ENCODE measurements at places on chromosomes 5 and 9.

GRCh38 chr9:133635533-133636531, at the start of gene DBH:
Gene DBH (plus strand): TSS chr9:133636363. CDS start chr9:133636372, 9 bp downstream.
- no peak for DNase-seq

- DNase-seq, result no peak
Observed at GRCh38 chr5:148791696-148792095, 34.7 kb upstream of the ADRB2 start.

- no peak for DNase-seq
Observed at GRCh38 chr5:76196886-76197489, 113.8 kb downstream of the SV2C start.

DNA sequence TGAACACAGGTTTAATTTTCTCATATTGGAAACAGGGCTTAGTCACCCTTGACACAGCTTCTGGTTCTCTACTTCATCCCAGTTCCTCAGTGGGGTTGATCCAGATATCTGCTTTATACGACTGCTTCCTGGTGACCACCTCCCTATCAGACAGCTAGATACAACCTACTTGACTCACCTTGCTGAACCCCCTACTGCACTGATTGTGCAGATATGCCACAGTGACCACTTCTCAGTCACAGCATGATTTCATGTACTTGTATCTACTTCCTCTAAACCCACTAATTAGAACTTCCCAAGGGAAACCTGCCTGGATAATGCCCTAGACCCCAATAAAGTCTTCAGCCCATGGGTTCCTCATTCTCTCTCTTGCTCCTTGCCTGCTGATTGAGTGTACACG, 18.4 kb upstream of the RFK start:
- no peak for DNase-seq

- DNase-seq, result no peak
Observed at GRCh38 chr5:29230591-29230990, 1962.9 kb upstream of the CDH6 start.

GRCh38 chr9:79686381-79687130, 114.8 kb downstream of the TLE4 start:
- no peak for DNase-seq

DNA sequence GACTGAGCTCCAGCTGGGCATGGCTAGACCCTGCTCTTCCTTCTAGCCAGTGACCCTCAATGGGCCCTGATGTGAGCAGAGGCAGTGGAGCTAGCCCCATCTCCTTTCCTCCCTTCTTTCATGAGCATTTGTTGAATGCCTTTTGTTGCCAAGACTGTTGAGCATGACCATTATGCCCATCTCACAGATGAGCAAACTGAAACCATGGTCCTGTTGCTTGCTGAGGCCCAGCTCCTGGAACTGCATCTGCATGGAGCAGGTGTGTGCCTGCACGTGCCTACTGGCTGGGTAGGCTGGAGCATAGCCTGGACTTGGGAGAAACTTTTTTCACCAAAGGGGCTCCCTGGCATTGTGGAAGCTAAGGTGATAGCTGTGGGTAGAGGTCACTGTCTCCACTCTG, 3.0 kb upstream of the WNK2 start:
- no peak for DNase-seq

DNA sequence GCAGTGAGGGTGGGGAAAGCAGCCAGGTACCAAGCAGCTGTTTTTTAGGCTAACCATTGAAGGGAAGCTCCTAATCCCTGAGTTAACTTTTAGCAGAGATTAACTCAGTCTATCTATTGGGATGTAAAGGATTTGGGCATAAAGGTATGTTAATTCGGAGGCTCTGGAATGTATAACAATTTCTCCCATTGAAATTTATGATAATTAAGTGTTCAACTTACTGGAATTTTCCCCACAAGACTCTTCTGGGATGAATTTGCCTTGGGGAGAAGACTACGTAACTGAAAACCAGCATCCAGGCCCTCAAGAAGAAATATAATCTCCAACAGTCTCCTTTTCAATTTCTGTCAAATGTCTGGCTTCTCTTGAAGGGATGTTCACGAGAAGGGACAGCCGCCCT, 23.6 kb downstream of the ZFP62 start:
- no peak for DNase-seq

DNA sequence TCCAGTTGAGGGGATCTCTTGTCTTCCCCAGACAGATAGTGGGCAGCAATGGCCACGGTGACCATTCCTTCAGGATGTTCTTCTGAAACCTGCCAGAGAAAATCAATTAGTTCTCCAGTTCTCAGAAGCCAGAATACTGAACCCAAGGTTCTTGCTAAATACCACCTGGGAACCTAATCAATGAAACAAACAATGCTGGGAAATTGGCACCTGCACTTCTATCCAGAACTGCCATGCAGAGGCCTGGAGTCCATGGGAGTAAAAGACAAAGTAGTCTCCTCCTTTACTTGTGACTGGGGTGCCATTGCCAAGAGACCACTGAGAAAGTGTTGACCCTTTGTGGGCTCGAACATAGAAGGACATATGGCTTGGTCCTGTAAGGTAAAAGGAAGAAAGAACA, 45.7 kb downstream of the ERMP1 start:
- DNase-seq, result no peak

GRCh38 chr5:134637116-134637721, 4.6 kb upstream of the SAR1B start:
- no peak for DNase-seq

- DNase-seq, result no peak
Observed at GRCh38 chr9:36086442-36086841, 49.7 kb downstream of the RECK start.

- DNase-seq, result no peak
Observed at GRCh38 chr9:127424676-127424999, 456 bp downstream of the ZNF79 start.

DNA sequence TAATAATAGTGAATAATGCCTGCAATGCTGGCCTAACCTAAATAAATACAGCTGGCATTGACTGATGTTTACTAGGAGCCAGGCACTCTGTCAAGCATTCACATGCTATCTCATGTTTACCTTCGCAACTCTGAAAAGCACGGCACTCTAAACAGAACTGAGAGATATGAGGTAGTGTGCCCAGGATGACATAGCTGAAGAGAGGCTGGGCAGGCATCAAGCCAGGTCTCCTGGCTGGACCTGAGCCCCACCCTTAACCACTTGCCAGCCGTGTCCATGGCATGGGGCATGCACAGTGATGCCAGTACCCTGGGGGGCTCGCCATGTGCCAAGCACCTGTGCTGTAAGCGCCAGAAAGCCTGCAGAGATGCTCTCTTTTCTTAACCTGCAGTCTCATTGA, 119.4 kb upstream of the MVB12B start:
- no peak for DNase-seq

GRCh38 chr5:133607451-133607850, 4.9 kb downstream of the FSTL4 start:
- no peak for DNase-seq

Data from stimulated activated CD4-positive, alpha-beta T cell treated with anti-CD3 and anti-CD28 coated beads, Interleukin-2, amount 100 ng/mL, for 4 hours (primary cell).